Prostate gland (tissue), 2 donors: ENCODE measurements at places on chromosomes 4 and X. TPM values are rescaled to one million over a fixed set of nuclear protein-coding genes. Genes with fewer than 3 reads are reported as not detected.

DNA sequence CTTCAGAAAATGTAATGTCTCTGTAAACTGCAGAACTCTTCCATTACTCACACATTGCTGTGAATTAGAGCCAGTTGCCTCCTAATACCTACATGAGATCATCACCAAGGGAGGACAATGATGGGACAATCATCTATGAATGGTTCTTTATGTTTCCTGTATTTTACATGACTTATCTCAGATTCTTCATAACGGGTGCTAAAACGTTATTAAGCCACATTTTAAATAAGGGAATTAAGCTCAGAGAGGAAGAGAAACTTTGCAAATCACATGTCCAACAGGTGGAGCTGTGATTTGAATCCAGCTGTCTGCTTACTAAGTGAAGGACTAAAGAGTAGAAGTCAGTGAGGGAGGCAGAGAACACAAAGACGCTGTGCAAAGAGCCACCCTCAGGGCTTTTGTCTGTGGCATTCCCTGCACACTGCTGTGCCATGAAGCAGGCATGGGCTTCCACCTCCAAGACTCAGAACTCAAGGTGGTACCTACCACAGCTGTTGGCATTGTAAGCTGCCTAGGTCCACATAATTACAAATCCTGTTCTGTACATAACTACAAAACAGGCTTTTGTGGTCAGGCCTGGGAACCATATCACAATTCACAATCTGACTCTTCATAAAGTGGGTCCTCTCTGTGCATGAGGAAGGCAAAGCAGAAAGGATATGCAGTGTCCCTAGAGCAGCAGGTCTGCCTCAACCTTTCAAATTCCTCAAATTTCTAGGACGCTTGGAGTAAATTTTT is 12.8 kb downstream of the TBC1D9 start:
- DNase-seq: no peak

SLBP gene
- total RNA-seq: 84.5 TPM

- no peak for DNase-seq
Measured at GRCh38 chrX:100830143-100830542, 10.0 kb downstream of the CSTF2 start.

GRCh38 chrX:16451334-16451733 is 198.6 kb upstream of the S100G start:
- DNase-seq: no peak

GRCh38 chr4:5399790-5400421 is 308.5 kb downstream of the EVC2 start:
- no peak for DNase-seq

- DNase-seq: no peak
Measured at GRCh38 chr4:73407227-73407673, 3.2 kb downstream of the ALB start.

MAGEB17 gene
- total RNA-seq: 0.62 TPM

GRCh38 chrX:148567779-148568178 is 67.4 kb downstream of the AFF2 start:
- DNase-seq: no peak

MGARP gene
- total RNA-seq: 0.73 TPM

PPEF1 gene
- 1.9 TPM for total RNA-seq

DNA sequence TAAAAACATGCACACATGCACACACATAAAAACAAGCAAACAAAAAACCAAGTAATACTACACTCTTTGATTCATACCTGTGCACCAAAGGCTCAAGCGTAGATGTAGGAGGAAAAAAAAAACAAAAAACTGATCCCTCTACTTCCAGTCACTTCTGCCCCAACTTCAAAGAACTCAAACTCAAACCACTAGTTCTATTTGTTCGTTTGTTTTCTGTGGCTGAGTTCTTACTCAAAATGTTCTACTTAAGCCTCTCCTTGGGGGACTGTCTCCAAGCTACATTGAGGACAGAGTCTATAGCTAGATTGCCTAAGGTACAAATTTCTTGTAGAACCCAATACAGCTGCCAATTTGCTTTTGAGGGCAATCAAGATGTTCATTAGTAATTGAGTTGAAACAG is 171.0 kb upstream of the ATOH1 start:
- no peak for DNase-seq

- no peak for DNase-seq
Measured at GRCh38 chr4:82138374-82138773, 235.4 kb downstream of the HNRNPD start.

GRCh38 chr4:18296411-18296810 is 274.9 kb upstream of the LCORL start:
- DNase-seq: no peak

BEX2 gene
- total RNA-seq: 79.0 TPM
